ENCODE measurements at places on chromosomes 3 and 15.

DNA sequence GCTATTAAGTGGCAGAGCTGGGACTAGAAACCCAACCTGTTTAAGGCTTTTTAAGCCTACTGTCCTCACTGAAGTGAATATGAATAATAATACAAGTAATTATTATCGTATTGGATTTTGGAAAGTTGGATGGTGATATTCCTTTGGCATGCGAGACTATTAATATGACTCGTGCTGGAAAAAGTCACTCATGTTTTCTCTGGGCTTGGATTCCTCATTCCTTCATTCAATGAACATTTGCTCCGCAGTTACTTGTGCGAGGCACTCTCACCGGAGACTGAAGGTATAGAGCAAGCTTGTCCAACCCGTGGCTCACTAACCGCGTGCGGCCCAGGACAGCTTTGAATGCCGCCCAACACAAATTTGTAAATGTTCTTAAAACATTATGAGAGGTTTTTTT is 694 bp downstream of the PLAAT1 start:
- no peak for DNase-seq

DNA sequence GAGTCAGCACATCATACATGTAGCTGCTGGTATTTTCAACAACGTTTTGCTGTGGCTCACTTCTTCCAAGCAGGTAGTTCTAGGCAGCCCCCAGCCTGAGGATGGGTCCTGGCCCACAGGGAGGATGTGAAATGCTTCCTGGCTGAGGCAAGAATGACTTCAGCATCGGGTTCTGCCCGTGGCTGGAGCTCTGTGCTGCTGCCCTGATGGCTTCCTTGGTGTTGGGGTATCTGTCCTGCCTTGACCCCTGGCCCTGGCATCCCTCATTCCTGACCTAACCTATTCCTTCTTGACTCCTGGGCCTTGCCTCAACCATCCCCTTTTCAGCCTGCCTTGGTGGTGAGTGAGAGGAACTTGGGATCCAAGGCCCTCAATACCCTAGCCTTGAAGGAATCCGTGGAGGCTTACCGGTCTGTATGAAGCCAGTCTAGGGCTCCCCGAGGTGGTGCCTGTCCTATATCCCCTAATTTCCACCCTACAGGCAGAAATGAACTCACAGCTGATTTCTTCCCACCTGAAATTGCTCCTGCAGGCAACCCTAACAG is 300.6 kb downstream of the TLE3 start:
- no peak for DNase-seq

DNA sequence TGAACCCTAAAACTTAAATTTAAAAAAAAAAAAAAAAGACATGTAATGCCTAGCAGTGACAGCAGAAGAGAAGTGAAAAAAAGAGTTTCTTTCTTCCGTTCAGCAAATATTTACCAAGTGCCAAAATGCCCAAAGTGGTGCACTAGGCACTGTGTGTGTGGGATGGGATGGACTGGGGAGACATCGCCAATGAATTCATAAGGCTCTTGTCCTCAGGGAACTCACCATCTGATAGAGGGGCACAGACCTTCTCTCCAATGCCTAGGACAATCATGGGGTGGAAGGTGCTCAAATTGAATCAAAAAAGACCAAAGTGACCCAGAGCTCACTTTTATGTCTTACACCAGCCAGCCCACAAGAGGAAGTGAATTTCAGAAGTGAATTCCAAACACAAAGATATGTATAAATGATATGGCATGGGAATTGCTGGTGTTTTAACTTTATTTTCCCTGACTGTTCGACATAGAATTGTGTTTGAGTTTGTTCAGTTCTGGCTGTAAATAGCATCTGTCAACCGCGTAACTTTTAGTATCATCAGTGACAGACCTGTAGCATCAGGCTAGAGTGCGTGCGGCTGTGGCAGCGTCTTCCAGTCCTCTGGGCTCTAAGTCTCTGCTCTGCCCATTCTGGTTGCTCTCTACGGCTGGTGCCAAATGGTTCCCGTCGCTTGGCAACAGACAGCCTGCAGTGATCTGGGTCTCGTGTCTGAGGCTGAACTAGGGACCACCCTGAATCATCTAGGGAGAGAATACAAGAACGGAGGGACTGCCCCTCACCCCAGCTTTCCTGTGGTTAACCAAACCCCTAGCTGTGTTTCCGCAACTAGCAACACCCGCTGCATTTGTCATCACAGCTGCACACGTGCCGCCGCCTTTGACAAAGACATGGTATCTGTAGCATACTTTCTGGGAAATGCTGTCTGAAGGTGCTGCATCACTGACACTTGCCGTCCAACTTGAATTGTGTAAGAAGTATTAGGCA is 154.0 kb upstream of the THBS1 start:
- DNase-seq = peak; percentile 88

DNA sequence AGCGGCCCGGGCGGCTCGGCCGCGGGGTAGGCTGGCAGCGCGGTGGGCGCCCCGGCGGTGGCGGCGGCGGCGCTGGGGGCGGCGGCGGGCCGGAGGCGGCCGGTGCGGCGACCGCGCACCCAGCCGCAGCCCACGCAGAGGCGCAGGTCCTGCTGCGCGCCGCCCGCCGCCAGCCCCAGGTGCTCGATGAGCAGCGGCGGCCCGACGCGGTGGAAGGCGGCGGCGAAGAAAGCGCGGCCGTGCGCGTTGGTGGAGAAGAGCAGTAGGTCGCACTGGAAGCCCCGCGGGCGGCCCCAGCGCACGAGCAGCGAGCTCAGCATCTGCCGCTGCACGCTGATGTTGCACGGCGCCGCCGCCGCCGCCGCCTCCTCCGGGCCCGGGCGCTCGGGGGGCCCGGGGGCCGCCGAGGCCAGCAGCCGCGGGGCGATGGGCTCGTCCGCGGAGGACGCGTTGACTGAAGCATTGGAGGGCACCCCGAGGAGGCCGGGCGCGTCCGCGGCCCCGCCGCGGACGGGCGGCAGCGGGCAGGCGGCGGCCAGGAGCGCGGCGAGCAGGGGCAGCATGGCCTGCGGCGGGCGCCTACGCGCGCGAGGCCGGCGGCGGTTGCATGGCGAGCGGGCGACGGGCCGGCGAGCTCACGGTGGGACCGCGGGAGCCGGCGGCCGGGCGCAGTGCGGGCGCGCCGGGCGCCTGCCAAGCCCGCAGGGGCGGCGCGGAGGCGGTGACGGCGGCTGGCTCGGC is 452 bp downstream of the TMEM158 start:
- no peak for DNase-seq

GRCh38 chr15:77516076-77516475 is 95.4 kb downstream of the HMG20A start:
- DNase-seq = no peak

DNA sequence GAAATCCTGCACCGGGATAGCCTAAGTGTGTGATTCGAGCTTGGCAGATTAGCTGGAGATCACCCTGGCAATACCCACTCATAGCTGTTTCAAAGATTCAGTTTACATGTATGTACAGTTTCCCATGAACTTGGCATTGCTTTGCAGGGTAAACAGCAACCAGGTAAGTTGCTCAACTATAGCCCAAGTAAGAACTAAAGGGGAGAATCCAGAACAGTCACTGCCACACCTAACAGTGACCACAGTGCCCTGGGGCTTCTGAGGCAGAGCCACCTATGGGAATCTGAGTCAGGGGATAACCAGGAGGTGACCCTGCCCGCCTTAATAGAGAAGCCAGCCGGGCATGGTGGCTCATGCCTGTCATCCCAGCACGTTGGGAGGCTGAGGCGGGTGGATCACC is 15.9 kb downstream of the CDAN1 start:
- no peak for DNase-seq

- DNase-seq = no peak
Observed at GRCh38 chr3:42891042-42891441, 14.9 kb upstream of the ZNF662 start.

- peak; percentile 79 for DNase-seq
Observed at GRCh38 chr3:17643691-17644090, 98.7 kb downstream of the TBC1D5 start.

GRCh38 chr3:112395181-112395895 is 62.4 kb downstream of the CD200 start:
- DNase-seq = no peak

DNA sequence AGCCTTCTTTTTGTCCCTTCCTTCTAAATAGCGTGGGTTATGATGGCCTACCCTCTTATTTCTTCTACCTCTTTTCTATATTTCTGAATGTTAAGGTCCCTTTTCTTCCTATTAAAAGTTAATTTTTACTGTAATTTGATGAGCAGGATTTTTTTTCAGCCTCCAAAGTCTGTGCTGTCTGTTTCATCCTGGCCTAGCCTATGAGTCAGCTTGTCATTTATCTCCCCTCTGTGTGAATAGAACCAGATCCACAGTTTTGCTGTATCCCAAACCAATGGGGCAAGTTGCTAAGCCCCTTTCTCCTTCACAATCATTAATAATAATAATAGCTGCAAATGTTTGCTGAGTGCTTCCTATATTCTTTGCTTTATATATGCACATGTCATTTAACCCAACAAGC is 18.1 kb upstream of the C3orf38 start:
- DNase-seq = no peak

- no peak for DNase-seq
Observed at GRCh38 chr3:128629936-128630335, 20.7 kb downstream of the RPN1 start.

DNA sequence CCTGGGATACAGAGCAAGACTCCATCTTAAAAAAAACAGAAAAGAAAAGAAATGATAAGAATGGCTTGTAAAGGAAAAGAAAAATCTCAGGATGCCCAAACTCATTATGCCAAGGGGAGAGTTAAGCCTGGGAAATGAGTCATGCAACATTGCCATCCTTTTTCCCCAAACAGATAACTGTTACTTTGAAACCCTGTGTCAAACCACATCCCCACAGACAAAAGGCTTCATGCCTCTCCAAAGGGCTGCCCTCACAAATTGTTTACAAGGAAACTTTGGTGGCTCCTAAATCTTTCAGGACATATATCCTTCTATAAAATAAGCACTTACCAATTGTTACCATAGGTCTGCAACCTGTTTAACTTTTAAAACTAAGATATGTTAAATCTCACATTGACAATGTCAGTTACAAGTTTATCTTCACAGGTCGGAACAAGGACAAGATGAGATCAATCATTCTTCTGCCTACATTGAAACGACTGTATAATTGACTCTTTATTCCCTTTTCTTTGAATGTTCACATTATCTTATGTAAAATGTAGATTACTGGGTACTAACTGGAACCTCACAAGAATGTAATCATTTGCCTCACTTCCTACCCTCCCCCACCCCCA is 18.6 kb upstream of the SENP7 start:
- DNase-seq = no peak

DNA sequence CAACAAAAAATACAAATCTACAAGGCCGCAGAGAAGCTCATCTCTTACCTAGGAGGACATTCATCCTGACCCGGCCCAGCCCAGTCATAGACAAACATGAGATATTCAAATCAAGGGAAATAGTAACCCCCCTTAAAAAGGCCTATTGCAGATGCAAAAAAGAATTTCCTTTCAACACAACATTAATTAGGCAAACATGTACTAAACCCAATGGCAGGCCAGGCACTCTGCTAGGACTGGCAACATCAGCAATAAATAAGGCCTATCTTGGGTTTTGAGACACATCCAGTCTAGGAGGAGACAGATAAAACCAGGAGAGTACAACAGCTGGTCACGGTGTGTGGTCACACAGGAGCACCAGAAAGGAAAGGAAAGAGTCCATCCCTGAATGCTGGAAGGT is 61.4 kb downstream of the ADCY5 start:
- DNase-seq = no peak

- DNase-seq = no peak
Observed at GRCh38 chr3:172145031-172145686, 105.8 kb downstream of the FNDC3B start.

DNA sequence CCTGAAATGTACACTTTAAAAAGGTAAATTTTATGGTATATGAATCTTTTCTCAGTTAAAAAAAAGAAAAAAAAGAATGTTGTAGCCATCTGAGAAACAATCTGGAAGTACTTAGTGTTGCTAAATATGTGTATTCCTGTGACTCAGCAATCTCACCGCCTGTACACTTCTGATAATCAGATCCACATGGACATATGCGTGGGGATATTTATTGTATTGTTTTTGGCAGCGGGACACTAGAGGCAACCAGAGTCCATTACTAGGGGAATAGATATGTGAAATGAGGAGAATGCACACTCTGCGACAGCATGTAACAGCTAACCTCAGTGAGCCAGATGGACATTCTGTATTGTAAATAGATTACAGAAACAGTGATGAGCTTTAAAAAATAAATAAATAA is 65.4 kb downstream of the AQP9 start:
- peak; percentile 99 for DNase-seq

DNA sequence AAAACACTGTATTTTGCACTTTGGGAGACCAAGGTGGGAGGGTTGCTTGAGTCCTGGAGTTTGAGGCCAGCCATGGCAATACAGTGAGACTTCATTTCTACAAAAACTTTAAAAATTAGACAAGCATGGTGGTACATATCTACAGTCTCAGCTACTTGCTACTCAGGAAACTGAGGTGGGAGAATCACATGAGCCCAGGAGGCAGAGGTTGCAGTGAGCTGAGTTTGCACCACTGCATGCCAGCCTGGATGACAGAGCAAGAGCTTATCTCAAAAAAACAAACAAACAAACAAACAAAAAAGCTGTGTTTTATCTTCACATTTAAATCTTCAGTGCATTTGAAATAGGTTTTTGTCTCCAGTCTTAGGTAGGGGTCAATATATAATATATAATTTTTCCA is 4.8 kb upstream of the SLC9C1 start:
- no peak for DNase-seq

DNA sequence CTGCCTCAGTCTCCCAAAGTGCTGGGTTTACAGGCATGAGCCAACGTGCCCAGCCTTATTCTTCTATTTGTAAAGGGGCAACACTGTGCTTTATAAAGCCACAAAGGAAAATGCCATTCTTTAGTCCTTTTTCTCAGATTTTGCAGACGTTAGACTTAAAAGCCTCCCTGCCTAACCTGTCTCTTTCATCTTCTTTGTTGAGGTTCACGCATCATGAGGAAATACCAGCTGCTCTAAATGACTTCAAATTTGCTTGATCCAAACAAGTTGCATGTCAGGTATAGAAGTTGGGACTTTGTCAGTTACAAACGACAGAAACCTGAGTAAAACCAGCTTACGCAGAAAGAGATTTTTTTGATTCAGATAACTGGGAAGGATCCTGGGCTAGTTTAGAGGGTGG is 51.1 kb upstream of the LRRFIP2 start:
- DNase-seq = no peak

GRCh38 chr3:111954228-111954990 is 24.4 kb upstream of the ABHD10 start:
- DNase-seq = peak; percentile 72

- DNase-seq = no peak
Observed at GRCh38 chr3:48855681-48856447, 8.2 kb upstream of the PRKAR2A start.

DNA sequence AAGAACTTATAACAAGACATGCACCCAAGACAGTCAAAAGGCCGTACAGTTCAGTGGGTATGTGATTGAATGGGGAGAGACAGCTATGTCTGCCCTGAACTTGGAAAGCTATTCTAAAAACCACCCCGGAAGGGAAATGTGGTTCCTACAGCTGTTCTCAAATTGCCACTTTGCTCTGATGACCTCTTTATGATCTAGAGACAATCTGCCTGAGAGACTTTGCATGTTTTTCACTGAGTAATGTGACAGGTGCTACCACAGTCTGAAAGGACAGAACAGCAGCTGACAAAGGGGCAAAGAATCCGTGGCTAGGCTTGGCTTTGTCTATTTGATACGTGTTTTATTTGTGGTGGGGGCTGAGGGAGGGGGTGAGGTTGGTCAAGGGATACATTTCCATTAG is 148.3 kb upstream of the NPHP3 start:
- DNase-seq = no peak

GRCh38 chr3:101632586-101632985 is 44.3 kb downstream of the ZBTB11 start:
- DNase-seq = no peak
